HuH-7 (cell line): ENCODE measurements at places on chromosomes 4 and X.

- no peak for DNase-seq
These were observed 830.8 kb upstream of the POU3F4 start for GRCh38 chrX:82677286-82677685.

DNA sequence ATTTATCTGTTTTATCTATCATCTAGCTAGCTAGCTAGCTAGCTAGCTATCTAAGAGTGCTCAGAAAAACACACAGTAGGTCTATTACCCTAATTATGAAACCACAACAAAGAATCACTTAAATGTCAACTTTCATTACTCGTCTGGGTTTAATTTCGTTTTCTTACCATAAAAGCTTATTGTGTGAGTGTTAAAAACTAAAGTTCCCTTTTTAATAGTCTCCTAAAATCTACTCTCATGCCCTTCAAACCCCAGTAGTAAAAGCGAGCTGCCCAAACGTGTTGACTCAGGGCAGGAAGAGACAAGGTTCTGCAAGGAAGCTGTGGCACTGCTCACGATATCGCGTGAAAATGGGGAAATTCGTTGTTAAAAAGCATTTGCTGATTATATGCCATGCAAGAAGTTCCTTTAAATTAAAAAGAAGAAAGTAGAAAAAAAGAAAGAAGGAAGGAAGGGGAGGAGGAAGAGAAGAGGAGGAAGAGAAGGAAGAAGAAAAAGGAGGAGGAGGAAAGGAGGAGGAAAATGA, 595 bp downstream of the MBNL3 start:
- no peak for DNase-seq

DNA sequence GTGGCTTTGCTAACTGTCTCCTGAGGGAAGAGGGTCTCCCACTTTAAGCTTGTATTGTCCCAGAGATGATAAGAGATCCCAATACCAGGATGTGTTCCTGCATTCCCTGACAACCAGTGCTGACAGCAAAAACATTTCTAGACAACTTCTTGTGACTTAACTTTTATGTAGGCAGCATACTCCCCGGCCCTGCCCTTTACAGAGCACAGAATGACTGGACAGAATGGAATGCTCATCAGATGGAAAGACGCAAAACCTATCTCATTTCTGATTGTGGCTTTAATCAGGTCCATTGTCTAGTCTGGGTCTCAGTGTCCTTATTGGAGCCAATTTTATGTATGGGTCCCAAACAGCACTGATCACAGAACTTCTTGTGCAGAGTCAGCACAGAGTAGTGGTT, 18.2 kb upstream of the PLAC1 start:
- DNase-seq, result no peak

- DNase-seq, result no peak
These were observed 40.0 kb downstream of the C4orf51 start for GRCh38 chr4:145719752-145720624.

DNA sequence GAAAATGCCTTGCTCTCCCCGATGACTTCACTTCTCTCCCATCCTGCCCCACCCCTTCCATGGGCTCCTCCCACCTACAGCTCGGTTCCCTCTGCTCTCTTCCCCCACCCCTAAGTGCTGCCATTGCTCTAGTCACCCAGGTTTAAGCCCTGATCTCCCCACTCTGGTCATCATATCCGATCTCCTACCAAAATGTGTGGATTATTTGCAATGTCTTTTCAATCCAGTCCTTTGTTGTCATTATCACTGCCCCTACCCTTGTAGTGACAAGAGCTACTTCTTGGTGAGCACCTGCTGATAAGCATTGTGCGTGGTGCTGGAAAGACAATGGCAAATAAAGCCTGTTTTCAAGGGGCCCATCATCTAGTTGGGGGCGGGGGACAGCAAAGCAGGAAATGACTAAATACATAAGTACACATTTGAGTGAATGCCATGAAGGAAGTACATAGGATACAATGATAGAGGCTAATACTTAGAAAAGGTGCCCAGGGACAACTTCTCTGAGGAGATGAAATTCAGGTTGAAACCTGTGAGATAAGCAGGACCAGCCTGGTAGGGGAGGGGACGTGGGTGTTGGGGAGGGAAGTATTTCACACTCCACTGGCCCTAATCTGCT, 63.8 kb downstream of the DLG3 start:
- DNase-seq, result no peak

- no peak for DNase-seq
These were observed 645 bp upstream of the RAB28 start for GRCh38 chr4:13484749-13485221.

- DNase-seq, result no peak
These were observed 325.8 kb downstream of the LDB2 start for GRCh38 chr4:16572631-16573030.

- DNase-seq, result no peak
These were observed 13.4 kb upstream of the RP2 start for GRCh38 chrX:46823481-46823880.

DNA sequence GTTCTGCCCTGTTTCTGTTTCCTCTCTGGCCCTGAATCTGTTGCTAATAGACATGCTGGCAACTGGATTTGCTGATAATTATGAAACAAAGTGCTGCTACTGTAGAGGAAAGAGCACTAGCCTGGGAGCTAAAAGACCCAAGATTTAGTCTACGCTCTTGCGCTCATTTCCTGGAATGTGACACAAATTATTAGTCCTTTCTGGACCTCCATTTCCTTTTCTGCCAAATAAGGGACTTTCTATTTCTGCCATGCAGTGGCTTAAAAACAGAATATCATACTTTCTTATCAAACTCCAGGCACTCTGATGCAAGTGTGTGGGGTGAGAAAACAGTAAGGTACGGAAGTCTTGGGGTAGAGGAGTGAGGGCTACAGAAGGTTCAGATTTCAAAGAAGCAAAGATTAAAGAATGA, 48.3 kb upstream of the GPR174 start:
- no peak for DNase-seq

- no peak for DNase-seq
These were observed 12.3 kb downstream of the RNF175 start for GRCh38 chr4:153747406-153747955.

DNA sequence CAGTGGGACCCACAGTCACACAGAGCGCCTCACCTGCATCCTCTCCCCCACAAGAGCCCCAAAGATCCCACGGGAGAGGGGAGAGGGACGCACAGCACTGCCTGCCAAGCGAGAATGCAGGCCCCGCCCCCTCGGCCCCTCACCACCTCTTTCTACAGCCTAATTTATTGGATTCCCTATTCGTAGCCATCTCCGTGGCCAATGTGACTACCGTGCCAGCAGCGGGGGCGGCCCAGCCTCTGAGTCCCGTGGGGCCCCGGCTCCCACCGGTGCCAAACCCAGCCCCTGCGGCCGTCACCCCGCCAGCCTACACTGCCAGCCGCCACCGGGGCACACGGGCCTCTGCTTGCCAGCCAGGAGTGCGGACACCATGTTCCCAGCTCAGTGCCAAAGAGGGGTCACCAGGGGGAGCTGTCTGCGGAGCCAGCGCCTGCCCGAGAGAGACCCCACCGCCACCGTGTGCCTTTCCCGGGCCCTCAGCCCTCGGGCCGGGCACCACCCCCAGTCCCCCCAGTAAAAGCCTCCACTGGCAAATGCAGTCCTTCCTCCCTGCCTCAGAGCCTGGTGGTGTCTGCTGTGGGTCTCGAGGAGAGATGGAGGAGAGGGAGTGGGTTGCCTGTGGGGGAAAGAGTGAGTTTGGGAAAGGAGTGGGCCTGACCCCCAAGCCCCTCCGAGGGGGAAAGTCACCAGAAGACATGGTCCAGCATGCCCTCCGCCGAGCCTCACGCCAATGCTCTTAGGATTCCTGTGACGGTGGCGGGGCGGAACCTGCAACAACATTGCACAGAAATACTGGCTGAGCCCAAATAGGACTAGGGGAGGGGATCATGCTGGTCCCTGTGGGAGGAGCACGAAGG, 19.6 kb upstream of the PLXNB3 start:
- DNase-seq, result no peak

DNA sequence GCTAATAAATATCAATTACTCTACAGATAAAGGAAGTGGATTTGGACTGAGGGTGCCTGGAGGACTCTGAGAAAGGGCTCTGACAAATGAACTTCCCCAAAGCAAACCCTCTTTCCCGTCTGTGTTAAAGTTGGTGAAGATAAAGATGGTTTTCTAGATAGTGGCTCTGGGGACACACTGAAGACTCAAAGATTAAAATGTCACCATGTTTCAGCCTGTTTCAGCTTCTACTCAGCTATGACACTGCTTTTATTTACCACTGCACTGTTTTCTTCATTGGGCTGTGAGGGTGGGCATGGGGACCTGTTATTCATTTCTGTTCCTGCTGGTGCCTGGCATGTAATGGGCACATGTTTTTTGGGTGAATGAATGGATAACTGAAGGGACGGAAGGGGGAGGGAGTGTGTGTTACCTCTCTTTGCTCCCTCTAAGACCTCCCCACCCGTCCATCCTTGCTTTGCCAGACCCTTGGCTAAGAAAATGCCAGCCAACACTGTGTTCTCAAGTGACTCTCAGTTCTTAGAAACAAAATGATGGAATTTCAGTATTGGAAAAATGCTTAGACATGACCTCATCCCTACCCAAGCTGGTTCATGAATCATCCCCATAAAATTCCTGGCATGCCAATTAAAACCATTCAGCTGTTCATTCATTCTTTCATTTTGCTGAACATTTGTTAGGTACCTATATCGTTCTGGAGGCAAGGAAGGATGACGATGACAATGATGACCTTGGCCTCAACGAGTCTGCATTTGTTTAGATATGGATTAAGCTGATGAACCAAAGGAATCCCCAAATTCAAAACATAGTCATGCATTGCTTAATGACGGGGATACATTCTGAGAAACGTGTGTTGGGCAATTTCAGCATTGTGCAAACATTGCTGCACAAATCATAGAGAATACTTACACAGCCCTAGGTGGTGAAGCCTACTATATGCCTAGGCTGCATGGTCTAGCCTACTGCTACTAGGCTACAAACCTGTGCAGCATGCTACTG, 13.4 kb upstream of the STK32B start:
- no peak for DNase-seq
